ENCODE measurements at places on chromosomes 11 and 22.
A peak's percentile ranks its signal among the peaks of the same experiment; 100 is the strongest.

GRCh38 chr11:48384670-48385069 is 18.4 kb upstream of the OR4C5 start:
- no peaks in the 10 kb centered on the region for H3K27me3 ChIP-seq
- no peak overlapping the region for H3K4me3 ChIP-seq
- H3K27ac ChIP-seq: no peak overlapping the region
- DNase-seq: no peak

- no peaks in the 10 kb centered on the region for H3K27me3 ChIP-seq
- no peak overlapping the region for H3K4me3 ChIP-seq
- no peak for DNase-seq
- H3K36me3 ChIP-seq: no peaks in the 10 kb centered on the region
- H3K4me1 ChIP-seq: no peaks in the 10 kb centered on the region
- H3K27ac ChIP-seq: no peak overlapping the region
Observed at GRCh38 chr11:89436071-89436470, 55.1 kb downstream of the NOX4 start.

- peaks cover 29% of the 10 kb centered on the region for H3K27me3 ChIP-seq
- DNase-seq: no peak
- H3K27ac ChIP-seq: no peak overlapping the region
- H3K4me1 ChIP-seq: peaks cover 9% of the 10 kb centered on the region
Observed at GRCh38 chr11:8809241-8809938, 101.6 kb upstream of the AKIP1 start.

- no peak for DNase-seq
- peaks cover 3% of the 10 kb centered on the region for H3K27me3 ChIP-seq
- H3K36me3 ChIP-seq: peaks cover 28% of the 10 kb centered on the region
- H3K4me1 ChIP-seq: peaks cover 32% of the 10 kb centered on the region
- no peak overlapping the region for H3K27ac ChIP-seq
Observed at GRCh38 chr11:86595451-86595850, 77.0 kb downstream of the ME3 start.

DNA sequence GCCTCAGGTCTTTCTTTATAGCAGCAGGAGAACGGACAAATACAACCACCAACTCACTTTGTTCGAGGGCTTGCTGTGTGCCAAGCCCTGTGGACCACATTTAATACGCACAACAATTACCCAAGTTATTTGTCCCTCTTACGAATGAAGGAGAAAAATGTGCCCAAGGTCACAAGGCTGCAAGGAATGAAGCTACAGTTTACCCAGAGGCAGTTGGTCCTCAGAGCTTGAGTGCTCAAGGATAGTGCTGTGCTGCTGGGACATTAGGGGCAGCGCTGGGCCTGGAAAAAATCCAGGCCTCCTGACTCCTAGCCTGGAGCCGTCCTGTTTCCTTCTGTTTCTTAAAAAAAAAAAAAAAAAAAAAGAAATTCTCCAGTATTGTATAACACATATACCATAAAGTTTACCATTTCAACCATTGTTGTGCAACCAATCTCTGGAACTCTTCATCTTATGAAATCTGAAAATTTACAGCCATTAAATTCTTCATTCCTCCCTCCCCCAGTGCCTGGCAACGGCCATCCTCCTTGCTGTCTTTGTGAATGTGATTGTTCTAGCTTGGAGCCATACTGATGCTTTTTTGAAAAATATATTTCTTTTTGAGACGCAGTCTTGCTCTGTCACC is 1.0 kb upstream of the C11orf86 start:
- H3K27ac ChIP-seq: no peak overlapping the region
- peaks cover 6% of the 10 kb centered on the region for H3K4me1 ChIP-seq
- DNase-seq: no peak
- H3K36me3 ChIP-seq: no peaks in the 10 kb centered on the region
- H3K4me3 ChIP-seq: no peak overlapping the region

DNA sequence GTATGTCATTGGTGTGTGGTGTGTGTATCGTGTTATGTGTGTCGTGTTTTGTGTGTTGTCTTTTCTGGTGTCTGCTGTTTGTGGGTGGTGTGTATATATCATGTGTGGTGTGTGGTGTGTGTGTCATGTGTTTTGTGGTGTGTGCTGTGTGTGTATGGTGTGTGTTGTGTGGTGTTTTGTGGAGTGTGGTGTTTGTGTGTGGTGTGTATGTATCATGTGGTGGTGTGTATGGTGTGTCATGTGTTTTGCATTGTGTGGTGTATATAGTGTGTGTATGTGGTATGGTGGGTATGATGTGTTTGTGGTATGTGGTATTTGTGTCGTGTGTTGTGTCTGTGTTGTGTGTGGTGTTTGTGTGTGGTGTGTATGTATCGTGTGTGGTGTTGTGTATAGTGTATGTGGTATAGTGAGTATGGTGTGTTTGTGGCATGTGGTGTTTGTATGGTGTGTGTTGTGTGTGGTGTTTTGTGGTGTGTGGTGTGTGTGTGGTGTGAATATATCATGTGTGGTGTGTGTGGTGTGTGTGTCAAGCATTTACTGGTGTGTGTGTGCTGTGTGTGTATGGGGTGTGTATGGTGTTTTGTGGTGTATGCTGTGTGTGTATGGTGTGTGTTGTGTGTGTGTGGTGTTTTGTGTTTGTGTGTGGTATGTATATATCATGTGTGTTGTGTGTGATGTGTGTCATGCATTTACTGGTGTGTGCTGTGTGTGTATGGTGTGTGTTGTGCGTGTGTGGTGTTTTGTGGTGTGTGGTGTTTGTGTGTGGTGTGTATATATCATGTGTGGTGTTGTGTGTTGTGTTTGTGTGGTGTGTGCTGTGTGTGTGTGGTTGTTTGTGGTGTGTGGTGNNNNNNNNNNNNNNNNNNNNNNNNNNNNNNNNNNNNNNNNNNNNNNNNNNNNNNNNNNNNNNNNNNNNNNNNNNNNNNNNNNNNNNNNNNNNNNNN is 12.7 kb downstream of the PIM3 start:
- peaks cover 5% of the 10 kb centered on the region for H3K27me3 ChIP-seq
- H3K36me3 ChIP-seq: peaks cover 20% of the 10 kb centered on the region
- no peak overlapping the region for H3K27ac ChIP-seq
- no peak overlapping the region for H3K4me3 ChIP-seq

- no peak for DNase-seq
- H3K27ac ChIP-seq: no peak overlapping the region
- no peaks in the 10 kb centered on the region for H3K27me3 ChIP-seq
- peaks cover 21% of the 10 kb centered on the region for H3K4me1 ChIP-seq
Observed at GRCh38 chr22:29607426-29607825, 4.0 kb downstream of the NF2 start.

- H3K4me1 ChIP-seq: no peaks in the 10 kb centered on the region
Observed at GRCh38 chr11:23539556-23539955, 679.3 kb upstream of the CCDC179 start.

- H3K27ac ChIP-seq: peak overlapping the region; percentile 49
- H3K36me3 ChIP-seq: peaks cover 3% of the 10 kb centered on the region
- peak overlapping the region; percentile 96 for H3K4me3 ChIP-seq
- peak; percentile 46 for DNase-seq
- H3K4me1 ChIP-seq: peaks cover 15% of the 10 kb centered on the region
- H3K27me3 ChIP-seq: no peaks in the 10 kb centered on the region
Observed at GRCh38 chr11:3808861-3809623, 682 bp downstream of the PGAP2 start.

DNA sequence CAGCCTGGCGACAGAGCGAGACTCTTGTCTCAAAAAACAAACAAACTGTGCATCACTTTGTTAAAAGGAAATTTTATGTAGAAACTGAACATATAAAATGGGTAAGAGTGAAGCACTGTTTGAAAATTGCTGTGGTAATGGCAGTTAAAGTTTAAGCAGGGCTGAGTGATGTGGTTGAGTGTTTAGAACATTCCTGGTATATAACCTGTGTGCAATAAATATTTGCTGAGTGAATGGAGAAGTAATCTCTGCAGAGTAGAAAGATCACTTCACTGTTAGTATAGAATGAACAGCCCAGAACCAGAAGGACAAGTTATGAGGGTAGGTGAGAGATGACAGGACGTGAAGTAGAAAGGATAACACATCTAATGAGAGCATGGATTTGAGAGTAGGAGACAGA is 27.3 kb downstream of the CECR2 start:
- H3K4me3 ChIP-seq: no peak overlapping the region
- no peak for DNase-seq
- H3K4me1 ChIP-seq: peaks cover 5% of the 10 kb centered on the region
- no peaks in the 10 kb centered on the region for H3K27me3 ChIP-seq

- DNase-seq: no peak
- no peak overlapping the region for H3K4me3 ChIP-seq
- peaks cover 5% of the 10 kb centered on the region for H3K36me3 ChIP-seq
- H3K27ac ChIP-seq: peak overlapping the region; percentile 60
- H3K4me1 ChIP-seq: peaks cover 16% of the 10 kb centered on the region
Observed at GRCh38 chr22:38220653-38221386, 19.0 kb downstream of the MAFF start.

DNA sequence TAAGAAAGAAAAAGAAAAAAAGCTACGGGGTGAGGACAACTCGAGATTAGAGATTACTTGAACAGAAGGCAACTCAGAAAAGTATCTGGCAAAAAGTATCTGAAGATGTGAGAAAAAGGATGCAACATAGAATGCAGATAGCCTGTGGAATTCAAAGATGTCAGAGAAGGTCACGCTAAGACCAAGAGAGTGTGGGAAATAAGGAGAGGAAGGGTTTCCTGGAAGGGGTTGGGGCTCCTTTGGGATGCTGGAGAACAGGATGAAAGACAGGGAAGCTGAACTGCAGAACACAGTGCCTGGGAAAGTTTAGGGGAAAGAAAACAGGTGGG is 1.2 kb downstream of the GUCY1A2 start:
- no peak overlapping the region for H3K4me3 ChIP-seq
- no peaks in the 10 kb centered on the region for H3K36me3 ChIP-seq
- H3K4me1 ChIP-seq: peaks cover 3% of the 10 kb centered on the region
- no peak overlapping the region for H3K27ac ChIP-seq
- DNase-seq: no peak

DNA sequence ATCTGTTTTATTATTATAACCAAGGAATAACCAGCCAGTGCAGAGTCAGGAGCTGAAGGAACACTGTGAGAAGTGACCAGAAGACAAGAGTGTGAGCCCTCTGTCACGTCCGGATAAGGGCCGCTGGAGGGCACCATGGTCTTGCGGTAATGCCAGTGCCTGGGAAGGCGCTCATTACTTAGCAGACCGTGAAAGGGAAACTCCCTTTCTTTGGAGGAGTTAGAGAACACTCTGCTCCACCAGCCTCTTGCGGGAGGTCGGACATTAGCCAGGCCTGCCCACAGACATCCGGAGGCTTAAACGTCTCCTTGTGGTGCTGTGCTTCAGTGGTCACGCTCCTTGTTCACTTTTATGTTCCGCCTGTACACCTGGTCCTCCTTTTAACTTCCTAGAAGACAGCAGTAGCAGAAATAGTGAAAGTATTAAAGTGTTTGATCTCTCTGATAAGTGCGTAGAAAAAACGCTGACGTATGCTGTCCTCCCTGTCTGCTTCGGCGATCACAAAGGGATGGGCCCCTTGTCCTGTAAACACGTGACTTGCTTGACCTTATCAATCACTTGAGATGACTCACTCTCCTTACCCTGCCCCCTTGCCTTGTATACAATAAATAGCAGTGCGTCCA is 120.6 kb upstream of the LMO1 start:
- no peaks in the 10 kb centered on the region for H3K36me3 ChIP-seq
- H3K4me1 ChIP-seq: no peaks in the 10 kb centered on the region
- no peak overlapping the region for H3K27ac ChIP-seq
- peak; percentile 6 for DNase-seq

- no peak for DNase-seq
- no peak overlapping the region for H3K27ac ChIP-seq
- no peaks in the 10 kb centered on the region for H3K27me3 ChIP-seq
- no peak overlapping the region for H3K4me3 ChIP-seq
Observed at GRCh38 chr22:47206666-47207218, 444.3 kb downstream of the TBC1D22A start.

DNA sequence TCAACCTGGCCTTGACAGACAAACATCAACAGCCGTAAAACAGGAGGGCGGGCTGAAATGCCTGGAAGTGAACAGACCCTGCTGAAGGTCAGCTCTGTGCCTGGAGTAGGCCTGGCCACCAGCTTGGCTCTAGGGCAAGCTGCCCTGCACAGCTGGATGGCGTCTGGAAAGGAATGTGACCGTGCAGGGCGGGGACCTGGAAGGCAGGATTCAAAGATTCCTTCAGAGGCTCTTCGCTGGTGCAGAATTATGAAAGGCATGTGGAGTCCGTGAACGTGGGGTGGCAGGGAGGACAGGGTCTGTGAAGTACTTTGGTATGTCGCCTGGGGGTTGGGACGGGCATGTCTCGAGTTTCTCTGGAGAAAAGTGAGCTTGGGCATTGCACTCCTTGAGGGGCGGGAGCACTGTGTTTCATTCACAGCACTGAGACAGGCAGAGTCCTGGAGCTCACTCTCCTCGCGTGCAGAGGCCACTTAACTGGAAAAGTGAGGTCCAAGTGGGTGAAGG is 1.5 kb downstream of the EHD1 start:
- H3K27ac ChIP-seq: peak overlapping the region; percentile 77
- peak overlapping the region; percentile 95 for H3K4me3 ChIP-seq
- peaks cover 73% of the 10 kb centered on the region for H3K4me1 ChIP-seq
- no peak for DNase-seq

DNA sequence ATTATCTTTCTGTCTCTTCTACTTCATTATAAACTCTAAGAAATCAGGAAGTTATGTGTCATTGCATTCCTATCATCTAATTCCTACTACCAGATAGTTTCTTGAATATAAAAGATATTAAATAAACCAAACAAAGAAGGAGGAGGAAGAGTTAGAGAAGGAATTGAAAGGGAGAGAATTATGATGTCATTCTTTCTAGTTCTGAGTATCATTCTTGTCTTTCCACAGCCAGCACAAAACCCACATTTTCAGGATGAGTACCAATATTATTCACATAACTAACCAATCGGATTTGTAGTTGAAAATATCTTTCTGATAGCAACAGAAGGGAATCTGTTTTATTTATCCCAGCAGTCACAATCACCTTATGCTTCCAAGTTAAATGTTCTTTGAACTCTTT is 13.3 kb downstream of the MS4A13 start:
- DNase-seq: no peak
- peaks cover 9% of the 10 kb centered on the region for H3K4me1 ChIP-seq
- peaks cover 25% of the 10 kb centered on the region for H3K27me3 ChIP-seq
- no peaks in the 10 kb centered on the region for H3K36me3 ChIP-seq
- no peak overlapping the region for H3K27ac ChIP-seq
- no peak overlapping the region for H3K4me3 ChIP-seq

DNA sequence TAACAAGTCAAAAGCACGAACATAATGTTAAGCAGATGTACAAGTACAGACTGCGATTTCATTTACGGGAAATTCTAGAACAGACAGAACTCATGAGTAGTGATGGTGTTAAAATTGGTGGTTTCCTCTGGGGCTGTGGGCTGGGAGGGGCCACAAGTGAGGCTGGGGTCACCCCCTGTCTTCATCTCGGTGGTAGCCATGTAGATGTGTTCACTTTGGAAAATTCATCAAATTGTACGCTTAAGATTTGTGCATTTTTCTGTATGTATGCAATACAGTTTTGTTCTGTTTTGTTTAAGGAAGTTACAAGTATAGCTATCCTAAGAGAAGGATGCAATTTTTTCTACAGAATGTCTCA is 504 bp upstream of the ASCC2 start:
- DNase-seq: no peak
- H3K4me3 ChIP-seq: peak overlapping the region; percentile 89
- peaks cover 5% of the 10 kb centered on the region for H3K36me3 ChIP-seq
- peaks cover 33% of the 10 kb centered on the region for H3K4me1 ChIP-seq

GRCh38 chr22:46297151-46297812 is 612 bp downstream of the GTSE1 start:
- peak; percentile 36 for DNase-seq
- H3K4me3 ChIP-seq: peak overlapping the region; percentile 90
- peaks cover 8% of the 10 kb centered on the region for H3K27me3 ChIP-seq
- peaks cover 39% of the 10 kb centered on the region for H3K36me3 ChIP-seq
- peaks cover 15% of the 10 kb centered on the region for H3K4me1 ChIP-seq

GRCh38 chr11:65641297-65642013 is 3.6 kb downstream of the SIPA1 start:
- peak overlapping the region; percentile 97 for H3K4me3 ChIP-seq
- peaks cover 32% of the 10 kb centered on the region for H3K36me3 ChIP-seq
- H3K27ac ChIP-seq: peak overlapping the region; percentile 84
- peaks cover 42% of the 10 kb centered on the region for H3K4me1 ChIP-seq
- no peak for DNase-seq
